Suppressor macrophage (primary cell): ENCODE measurements at places on chromosomes 5 and 9.

- no peak for DNase-seq
Observed at GRCh38 chr5:59037041-59037440, 454.2 kb downstream of the RAB3C start.

DNA sequence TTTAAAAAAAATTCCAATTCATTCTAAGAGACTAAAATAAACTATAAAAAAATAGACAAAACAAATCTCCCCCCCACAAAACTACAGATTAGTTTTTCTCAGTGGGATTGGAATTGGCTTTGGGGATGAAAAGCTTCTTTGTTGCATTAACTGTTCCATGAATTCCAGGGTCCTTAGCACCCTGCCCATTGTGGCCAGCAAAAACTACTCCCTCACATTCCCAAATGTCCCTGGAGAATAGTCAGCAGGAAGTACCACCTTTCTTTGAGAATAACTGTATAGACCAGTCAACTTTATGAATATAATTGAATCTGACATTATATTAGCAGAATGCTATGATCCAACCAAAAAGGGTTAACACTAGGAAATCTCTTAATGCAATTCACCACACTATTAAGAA, 147.9 kb downstream of the LPAR1 start:
- DNase-seq: no peak

DNA sequence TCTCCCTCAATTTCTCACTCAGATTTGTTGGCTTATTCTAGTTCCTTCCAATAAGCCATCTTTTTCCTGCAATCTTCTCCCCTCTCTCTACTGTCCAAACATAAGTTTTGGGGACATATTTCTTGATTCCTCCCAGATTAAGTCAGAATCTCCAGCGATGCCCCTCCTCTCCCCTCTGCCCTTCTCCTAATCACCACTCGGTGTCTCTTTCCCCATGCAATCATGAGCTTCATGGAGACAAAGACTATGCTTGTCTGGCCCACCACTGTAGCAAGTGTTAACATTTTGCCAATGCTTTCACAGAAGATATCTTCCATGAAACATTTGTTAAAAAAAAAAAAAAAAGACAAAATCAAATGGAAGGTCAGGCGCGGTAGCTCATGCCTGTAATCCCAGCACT, 42.4 kb downstream of the PDE6A start:
- no peak for DNase-seq

DNA sequence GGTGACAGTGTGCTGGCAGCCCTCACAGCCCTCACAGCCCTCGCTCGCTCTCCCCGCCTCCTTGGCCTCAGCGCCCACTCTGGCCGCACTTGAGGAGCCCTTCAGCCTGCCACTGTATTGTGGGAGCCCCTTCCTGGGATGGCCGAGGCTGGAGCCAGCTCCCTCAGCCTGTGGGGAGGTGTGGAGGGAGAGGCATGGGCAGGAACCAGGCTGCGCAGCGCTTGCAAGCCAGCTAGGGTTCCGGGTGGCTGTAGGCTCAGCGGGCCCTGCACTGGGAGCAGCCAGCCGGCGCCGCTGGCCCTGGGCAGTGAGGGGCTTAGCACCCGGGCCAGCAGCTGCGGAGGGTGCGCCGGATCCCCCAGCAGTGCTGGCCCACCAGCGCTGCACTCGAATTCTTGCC, 177.0 kb downstream of the MSX2 start:
- no peak for DNase-seq

DNA sequence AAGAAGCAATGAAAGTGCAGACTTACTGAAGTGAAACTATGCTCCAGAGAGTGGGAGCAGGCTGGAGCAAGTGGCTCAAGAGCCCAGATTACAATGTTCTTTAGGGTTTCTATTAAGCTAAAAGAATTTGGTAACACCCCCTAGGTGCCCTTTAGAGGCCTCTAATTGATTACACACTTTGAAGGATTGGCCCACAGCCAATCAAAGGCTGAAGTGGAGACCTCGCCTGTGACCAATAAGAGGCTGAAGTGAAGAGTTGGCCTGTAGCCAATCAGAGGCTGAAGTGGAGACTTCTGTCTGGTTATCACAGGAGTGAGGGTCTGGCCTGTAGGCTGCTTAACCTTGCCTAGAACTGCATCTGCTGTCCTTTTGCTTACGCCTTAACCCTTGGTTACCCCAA, 46.7 kb upstream of the SPATA31C2 start:
- DNase-seq: no peak

GRCh38 chr5:128384068-128384467, 154.0 kb downstream of the FBN2 start:
- DNase-seq: no peak

- no peak for DNase-seq
Observed at GRCh38 chr9:9799287-9799686, 813.5 kb downstream of the PTPRD start.

GRCh38 chr5:164561933-164562872, 1056.8 kb downstream of the MAT2B start:
- no peak for DNase-seq

DNA sequence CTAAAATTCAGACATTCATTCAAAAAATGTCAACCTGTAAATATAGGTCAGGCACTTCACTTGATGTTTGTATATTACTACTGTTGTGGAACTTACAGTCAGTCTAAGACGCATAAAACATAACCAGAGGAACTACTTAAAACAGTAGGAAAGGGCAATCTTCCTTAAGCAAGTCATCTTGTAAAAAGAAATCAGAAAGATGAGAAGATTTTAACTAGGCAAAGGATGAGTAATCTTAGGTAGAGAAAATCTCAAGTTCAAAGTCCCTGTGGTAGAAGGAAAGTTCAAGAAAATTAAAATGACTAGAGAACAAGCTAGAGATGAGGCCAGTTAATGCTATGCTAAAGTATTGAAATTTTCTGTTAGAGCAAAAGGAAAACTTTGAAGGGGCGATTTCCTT, 152.4 kb downstream of the RAPGEF6 start:
- DNase-seq: no peak

GRCh38 chr5:172797771-172798191, 26.8 kb upstream of the DUSP1 start:
- no peak for DNase-seq

DNA sequence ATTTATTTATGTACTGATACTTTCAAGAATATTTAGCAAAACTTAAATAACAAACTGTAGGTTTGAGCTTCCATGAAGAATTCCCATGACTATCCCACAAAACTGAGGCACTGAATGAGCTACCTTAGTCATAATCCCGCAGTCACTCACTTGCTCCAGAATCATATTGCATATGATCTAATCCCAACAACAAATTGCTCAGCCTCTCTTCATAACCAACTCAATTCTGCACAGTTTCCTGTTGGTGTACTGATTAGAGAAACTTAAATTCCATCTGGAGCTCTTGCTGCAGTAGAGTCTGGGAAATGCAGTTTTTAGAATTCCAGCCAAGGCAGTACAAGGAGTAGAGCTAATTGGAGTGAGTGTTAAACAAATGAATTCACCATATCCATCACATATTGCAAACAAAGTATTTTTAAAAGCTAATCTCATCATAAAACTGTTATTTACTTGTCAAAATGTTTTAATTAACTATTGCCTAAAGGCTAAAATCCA, 35.7 kb upstream of the CDH18 start:
- DNase-seq: no peak

DNA sequence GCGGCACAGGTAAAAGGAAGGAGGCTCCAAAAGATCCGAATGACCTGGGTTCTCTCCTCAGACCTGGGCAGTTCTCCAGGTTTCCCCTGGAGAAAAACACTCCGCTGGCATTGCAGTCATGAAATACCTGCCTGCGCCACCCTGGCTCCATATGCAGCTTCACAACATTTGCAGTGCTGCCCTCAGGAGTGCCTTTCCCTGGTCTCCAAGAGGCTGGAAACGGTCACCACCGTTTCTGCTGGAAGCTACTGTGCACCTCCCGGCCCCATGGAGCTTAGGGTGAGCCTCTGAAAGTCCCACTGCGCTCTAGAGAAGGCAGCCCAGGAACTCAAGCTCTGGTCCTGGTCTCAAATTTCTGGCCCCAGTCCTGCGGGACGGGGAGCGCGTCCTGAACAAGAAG, 670 bp downstream of the UGT3A1 start:
- DNase-seq: no peak

DNA sequence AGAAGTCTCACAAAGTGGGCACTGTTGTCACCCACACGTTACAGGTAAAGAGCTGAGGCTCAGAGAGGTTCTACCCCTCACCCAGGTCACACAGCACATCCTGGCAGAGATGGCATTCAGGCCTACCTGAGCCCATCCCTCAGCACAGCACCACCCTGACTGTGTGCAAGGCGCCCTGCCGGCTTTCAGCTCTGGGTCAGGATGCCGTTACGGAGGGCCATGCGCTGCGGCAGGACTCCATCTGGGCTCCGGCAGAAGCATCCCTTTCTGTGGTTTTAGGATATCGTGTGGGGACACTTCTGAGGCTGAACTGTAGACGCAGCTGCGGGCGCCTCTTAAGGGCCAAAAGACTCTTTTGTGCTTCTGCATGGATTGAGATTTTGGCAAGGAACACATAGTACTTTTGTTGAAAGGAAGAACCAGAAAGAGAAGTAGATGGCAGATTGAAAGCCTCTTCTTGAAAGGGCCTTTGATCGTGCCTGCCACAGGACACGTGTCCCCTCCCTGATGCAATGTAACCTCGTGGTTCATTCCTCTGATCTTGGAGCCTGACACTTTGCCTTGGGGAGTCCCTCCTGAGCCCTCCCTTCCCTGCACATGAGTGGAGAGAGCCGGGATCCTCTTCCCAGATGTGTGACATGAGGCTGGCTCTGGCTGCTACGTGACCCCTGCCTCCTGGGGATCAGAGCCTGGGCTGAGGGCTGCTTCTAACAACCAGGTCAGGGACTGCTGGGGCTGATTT, 31.3 kb downstream of the USP20 start:
- peak; percentile 58 for DNase-seq

DNA sequence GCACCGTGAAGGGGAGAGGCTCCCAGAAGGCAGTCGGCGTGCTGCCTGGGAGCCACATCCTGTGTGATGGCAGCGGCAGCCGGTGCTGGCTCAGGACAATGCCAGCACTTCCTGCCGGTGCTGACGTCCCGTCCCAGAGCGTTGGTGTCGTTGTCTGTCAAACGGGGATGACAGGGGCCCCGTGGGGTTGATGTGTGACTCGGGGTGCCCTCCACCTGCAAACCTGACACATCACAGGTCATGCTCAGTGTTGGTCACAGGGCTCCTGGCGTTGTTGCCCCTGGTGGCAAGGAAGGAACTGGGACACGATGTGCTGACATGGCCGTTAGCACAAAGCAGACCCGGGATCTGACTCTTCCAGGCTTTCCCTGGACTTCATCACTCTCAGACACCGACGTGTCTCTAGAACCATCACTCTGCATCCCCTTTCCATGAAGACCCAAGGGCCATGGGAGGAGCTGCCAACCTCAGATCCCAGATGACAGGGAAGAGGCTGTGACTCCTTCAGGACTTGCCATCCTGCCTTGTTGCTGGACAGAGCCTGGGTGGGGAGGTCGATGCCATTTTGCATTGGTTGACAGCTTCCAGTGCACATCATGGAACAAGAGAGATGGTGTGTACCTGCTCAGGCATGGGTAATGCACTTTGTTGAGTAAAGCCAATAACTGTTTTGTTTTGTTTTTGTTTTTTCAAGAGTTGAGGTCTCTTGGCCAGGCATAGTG, 21.5 kb downstream of the PLPP7 start:
- peak; percentile 28 for DNase-seq

DNA sequence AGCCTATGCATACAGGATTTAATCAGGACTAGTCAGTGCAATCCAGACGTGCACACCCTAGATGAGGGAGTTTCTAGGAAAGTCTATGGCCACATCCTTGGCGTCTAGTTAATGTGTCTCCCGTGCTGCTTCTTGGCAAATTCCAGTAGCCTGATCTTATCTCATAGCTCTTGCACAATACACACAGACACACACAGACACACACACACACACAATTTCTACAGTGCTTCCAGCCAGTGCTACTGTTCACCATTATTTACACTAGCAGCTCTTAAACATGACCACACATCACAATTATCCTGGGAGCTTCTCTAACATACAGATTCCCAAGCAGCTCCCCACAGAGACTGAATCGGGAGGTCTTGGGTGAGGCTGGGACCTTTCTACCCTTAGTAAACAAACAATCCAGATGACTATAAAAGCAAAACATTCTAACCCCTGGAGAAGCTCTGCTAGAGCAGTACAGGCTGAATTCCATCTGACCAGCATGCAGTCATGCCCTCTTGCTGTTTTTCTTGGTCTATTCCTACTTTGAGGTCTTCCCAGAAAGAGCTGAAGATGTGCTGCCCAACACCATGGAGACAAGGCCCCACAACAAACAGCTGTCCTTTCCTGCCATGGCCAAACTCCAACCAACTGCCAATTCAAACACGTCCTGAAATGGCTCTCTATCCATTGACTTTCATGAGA, 236.6 kb downstream of the DEPDC1B start:
- DNase-seq: no peak

DNA sequence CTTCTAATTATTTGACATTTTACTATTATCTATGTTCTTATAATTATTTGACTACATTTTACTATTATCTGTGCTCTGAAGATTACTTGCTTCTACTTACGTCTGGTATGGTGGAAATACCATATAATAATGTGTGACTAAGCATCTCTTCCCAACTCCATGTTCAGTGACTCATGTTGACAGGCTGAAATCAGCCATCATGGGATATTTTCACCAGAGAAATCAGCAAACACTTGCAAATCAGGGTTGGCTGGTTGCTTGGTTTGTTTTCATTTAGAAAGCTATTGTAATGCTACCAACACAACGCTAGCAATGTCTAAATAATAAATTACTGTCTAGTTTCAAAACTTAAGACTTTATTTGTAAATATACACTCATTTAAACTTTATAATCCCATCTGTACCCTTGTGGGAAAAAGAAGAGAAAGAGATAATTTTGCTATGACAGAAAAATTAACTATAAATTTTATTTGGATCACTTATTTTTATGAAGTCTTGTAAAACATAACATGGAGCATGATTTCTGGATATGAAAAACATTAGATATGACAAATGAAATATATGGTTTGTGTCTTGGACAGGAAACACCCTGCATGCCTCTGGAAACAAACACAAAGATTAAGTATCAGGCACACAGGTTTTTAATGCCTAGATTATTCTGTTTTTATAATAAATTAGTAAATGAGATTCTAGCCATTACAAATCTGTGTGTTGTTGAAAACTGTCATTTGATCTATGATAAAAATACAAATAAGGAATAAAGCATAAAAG, 337.6 kb downstream of the BNC2 start:
- DNase-seq: peak; percentile 39

DNA sequence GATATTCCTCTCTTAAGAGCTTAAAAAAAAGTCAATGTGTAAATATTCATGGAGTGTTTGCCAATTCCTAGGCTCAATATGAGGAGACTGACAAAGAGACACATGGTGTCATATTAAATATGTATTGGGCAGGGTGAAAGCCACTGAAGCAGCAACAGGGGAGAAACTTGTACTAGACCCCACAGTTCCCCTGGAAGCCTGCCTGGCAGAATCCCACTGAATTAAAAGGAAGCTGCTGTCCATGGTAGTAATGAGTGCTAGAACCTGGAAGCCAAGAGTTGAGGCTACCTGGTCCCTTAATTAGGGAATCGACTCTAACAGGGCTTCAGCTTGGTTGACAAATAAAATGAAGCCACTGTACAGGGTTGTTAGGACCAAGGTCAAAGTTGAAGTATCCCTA, 129.4 kb upstream of the GPR151 start:
- no peak for DNase-seq

- DNase-seq: no peak
Observed at GRCh38 chr5:116423141-116423540, 151.5 kb downstream of the SEMA6A start.

GRCh38 chr9:120917929-120918762, 8.4 kb downstream of the TRAF1 start:
- no peak for DNase-seq

GRCh38 chr9:7780261-7780988, 19.2 kb downstream of the DMAC1 start:
- DNase-seq: no peak
